ENCODE measurements at places on chromosomes 5 and 9. TPM values are rescaled to one million over a fixed set of nuclear protein-coding genes. Genes with fewer than 3 reads are reported as not detected.
A peak's percentile ranks its signal among the peaks of the same experiment; 100 is the strongest.

Gene B4GALT7
- 29.1 TPM for polyA plus RNA-seq

DNA sequence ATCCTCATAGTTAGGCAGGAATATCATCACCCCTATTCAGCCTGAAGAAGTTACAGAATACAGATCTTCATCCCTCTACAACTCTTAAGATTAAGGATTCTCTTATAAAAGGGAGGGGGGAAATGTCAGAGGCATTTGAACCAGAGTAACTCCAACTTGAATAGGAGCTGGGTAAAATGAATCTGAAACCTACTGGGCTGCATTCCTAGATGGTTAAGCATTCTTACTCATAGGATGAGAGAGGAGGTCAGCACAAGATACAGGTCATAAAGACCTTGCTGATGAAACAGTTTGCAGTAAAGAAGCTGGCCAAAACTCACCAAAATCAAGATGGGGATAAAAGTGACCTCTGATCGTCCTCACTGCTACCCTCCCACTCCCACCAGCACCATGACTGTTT is 14.4 kb downstream of the FREM1 start:
- DNase-seq, result no peak

DNA sequence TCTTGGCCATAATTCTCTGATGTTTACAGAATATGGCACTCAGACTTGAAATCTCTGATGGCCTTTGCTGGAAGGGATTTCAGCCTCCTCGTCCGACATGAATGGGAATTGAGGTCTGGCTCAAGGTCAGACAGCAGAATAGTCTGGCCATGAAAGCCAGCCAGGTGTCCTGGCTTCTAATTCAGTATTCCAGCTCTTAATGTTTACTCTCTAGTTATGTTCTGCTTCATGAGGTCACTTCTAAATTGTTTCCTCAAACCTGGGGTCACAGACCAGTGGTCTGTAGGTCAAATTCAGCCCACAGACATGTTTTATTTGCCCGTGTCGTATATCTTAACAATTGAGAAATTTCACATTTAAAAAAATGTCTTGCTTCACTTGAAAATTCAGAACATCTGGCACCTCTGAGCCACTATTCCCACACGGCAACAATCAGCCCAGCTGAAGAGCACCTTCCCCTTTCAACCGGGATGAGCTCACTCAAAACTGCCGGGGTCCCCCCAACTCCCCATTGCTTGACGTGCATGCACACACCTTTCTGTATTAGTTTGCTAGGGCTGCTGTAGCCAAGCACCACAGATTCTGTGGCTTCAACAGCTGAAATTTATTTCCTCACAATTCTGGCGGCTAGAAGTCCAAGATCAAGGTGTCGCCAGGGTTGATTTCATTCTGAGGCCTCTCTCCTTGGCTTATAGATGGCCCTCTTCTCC is 243.5 kb downstream of the ENC1 start:
- no peak for DNase-seq

DNA sequence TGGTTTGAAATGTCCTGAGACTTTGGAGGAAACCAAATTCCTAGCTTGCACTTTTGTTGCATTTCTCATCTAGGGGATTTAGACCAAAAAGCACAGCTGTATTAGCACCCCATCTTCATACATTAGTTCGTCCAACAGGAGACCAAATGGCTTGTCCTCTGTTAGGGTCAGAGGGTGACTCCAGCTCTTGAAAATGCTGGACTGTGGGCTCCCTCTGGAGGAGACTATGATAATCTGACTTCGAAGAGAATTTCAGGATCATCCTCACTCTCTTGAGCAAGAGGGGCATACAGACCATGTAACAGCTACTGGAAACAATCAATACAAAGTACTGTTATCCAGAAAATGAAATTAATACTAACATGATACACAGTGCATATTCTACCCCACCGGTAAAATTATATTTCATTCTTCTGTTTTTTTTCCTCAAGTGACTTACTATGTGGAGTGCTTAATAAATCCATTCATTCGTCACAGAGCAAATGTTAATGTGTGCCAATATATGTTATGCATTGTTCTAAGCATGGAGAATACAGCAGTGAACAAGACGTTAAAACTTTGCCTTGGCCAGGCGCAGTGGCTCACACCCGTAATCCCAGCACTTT is 63.7 kb upstream of the PPP2CA start:
- peak; percentile 38 for DNase-seq

Gene TEK
- polyA plus RNA-seq, result 2.3 TPM

DNA sequence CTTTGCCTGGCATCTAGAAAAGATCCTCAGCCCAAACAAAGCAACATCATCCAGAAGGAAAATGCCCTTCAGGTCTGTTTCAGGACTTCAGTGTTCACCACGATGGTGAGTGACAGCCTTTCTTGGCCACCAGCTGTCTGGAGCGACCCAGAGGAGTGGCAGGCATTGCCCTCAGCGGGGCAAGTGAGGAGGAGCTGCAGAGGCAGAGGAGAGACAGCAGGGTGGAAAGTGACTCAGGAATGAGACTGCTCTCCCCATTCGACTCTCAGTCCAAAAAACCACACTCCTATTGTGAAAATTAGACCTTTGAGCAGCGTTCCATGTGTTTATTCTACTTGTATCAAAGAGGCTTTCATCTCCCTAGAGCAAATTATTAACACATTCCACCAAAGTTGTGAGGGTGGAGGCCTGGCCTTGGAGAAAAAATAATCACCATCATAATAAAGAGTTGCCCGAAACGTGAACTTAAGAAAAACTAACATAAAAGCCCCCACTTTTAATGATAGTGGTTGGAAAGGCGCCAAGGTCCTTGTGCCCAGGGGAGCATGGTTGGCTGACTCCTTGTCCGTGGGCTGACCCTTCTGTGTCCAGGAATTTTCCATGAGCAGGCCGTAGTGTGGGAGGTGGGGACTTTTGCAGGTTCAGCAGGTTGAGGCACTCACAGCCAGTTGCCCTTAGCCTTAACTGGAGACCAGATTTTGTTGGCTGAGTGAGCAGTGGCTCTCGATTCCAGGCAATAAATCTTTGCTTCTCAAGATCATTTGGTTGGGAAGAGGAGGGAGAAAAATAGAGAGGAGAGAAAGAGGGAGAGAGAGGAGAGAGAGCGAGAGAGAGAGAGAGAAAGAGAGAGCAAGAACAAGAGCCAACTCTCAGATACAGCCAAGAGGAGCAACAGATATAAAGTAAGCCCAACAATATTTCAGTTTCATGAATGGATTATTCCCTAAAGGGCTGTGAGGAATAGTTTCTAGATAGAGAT is 125.9 kb upstream of the ANKRD55 start:
- DNase-seq, result no peak

Gene PALM2AKAP2
- 0.30 TPM for polyA plus RNA-seq

Gene IL33
- 14.5 TPM for polyA plus RNA-seq

DNA sequence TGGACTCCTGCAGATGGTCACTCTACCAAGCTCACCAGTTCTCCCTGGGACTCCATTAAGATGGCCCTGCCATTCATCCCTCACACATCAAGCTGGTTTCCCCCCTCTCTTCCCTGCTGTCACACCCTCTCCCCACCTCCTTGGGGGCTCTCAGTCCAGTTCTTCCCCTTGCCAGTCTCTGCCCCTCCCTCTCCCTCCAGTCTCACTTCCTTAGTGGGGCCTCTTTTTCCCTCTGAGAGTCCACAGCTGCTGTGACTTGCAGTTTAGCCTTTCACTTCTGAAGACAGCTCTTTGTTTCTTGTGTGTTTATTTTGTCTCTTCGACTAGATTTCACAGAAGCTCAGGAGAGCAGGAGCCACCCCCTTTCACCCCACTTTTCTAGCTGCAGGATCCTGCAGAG is 10.5 kb downstream of the DOCK2 start:
- DNase-seq, result no peak

Gene IFNA2
- polyA plus RNA-seq, result not detected

GRCh38 chr9:103533318-103533717 is 538.2 kb downstream of the CYLC2 start:
- DNase-seq, result no peak

DNA sequence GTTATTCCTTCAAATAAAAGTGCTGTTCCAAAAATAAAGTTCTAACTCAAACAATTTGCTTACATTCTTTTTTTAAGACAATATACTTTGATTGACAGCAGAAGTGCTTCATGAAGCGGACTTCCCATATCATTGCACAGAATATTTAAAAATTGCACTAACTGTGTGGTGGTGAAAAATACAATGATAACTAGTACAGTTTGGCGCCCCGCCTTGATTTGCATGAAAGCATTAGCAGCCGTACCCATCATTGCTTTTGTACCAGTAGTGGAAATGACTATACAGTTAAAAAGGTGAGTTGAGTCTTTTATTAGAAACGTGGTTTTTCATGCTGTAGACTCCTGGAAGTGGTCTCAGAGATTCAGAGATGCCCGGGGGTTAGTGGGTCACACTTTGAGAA is 69.5 kb upstream of the MAP3K1 start:
- DNase-seq, result no peak

Gene ABCA1
- polyA plus RNA-seq, result 25.9 TPM

- no peak for DNase-seq
Observed at GRCh38 chr9:135903358-135903656, 4.0 kb downstream of the CAMSAP1 start.

GRCh38 chr5:72152545-72152944 is 45.3 kb downstream of the MAP1B start:
- no peak for DNase-seq

DNA sequence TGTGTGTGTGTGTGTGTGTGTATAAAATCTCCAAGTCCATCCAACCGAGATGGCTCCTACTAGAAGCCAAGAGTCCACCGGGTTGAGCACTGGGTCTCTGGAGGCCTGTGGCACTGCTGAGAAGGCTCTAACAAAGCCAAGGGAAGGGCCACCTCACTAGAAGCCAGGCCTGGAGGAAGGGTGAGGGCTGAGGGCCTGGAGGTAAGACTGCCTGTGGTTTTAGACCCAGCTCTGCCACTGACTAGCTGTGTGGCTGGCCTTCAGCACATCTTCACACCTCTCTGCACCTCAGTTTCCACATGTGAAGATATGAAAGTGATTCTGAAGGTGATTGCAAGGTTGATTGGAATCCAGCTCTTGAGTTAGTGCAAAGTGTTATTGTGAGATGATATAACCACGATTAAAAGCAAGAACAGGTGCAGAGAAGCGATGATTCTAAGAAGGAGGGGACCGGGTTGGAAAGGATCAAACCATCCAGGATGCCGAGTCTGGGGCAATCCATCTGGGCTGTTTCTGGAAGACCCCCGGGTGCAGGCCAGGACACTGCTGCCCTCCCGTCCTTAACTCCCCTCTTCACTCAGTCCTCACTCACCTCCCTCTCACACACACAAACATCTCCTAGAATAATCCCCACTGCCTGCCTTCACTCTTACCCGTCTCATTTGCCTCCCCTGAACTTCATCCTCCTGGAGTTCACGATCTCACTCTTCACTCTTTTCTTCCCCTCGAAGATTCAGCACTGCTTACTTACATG is 2.3 kb downstream of the IL4 start:
- no peak for DNase-seq

DNA sequence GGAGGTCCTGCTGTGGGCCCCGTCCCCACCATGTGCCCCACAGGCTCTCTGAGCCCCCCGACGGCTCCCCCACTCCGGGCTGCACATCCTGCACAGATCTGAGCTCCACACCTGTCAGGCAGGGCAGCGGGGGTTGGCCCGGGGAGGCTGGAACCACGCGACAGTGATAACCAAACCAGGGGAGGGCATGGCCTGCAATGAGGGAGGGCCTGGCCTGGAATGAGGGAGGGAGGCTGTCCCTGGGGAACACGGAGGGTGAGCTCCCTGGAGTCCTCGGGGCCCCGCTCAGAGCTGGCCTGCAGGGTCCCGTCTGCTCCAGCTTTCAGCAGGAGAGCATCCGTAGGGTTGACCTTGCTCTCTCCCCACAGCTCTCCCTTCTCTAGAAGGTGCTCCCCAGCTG is 30.5 kb downstream of the SLC9A3 start:
- no peak for DNase-seq

DNA sequence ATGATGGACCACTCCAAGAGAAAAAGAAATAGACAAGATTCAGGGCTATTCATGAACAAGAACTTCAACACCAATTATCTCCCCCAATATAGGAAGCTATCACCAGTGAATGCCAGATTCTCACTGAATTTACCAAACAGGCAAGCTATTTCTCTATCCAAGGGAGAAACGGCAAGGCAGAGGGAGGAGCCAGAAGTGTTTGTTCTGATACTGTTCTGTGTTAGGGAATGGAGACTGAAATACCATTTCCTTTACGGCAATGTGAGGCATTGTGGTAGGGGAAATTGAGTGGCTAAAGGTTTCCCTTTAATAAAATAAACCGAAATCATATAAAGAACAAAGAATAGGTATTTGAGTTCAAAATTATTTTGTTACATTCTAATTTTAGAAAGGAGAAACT is 68.0 kb upstream of the ALDH1A1 start:
- DNase-seq, result no peak

DNA sequence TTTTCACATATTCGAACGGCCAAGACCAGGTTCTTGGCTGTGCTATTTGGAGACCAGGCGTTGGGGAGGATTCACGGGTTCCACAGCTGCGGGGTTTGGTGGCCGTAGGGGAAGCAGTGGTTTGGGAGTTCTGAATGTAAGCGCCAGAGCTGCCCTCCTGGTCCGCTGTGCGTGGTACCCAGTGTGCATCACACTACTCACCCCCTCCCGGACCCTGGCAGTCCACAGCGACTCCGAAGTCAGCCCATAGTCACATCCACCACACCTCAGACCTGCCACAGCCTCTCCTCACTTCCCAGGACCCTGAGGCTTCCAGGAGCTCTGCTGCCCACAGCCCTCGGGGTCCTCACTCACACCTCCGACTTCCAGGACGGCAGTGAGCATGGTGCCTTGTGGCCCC is 26.8 kb downstream of the AMBP start:
- DNase-seq, result no peak

DNA sequence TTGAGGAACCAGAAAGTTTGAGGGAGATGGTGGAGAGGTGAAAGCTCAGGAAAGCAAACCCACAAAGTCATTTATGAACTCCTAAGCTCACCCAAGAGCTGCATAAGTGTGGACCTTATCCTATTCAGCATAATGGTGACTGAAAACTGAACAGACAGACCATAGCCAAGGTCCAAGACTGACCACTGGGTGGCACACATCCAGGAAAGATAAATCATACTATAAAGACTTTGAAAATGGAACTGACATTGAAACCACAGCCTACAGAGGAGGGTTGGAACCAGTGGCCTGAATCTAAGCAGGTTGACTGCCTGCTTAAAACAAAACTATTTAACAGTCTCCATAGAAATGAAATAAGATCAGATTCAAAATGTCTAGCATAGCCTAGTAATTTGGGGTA is 121.0 kb upstream of the RGS7BP start:
- DNase-seq, result no peak

DNA sequence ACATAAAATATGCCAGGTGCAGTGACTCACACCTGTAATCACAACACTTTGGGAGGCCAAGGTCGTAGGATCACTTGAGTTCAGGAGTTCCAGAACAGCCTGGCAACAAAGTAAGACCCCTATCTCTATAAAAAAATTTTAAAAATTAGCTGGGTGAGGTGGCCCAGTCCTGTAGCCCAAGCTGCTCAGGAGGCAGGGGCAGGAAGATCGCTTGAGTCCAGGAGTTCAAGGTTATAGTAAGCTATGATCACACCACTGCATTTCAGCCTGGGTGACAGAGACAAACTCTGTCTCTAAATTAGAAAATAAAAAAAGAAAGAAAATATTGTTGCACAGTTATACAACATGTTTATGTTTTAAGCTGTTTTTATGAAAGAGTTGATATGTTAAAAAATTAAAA is 6.8 kb downstream of the CENPK start:
- no peak for DNase-seq

Measured in thymus (tissue), 14 donors.